ENCODE measurements at places on chromosomes 16 and 17.

GRCh38 chr17:57424273-57424672 is 167.9 kb downstream of the MSI2 start:
- DNase-seq: no peak

DNA sequence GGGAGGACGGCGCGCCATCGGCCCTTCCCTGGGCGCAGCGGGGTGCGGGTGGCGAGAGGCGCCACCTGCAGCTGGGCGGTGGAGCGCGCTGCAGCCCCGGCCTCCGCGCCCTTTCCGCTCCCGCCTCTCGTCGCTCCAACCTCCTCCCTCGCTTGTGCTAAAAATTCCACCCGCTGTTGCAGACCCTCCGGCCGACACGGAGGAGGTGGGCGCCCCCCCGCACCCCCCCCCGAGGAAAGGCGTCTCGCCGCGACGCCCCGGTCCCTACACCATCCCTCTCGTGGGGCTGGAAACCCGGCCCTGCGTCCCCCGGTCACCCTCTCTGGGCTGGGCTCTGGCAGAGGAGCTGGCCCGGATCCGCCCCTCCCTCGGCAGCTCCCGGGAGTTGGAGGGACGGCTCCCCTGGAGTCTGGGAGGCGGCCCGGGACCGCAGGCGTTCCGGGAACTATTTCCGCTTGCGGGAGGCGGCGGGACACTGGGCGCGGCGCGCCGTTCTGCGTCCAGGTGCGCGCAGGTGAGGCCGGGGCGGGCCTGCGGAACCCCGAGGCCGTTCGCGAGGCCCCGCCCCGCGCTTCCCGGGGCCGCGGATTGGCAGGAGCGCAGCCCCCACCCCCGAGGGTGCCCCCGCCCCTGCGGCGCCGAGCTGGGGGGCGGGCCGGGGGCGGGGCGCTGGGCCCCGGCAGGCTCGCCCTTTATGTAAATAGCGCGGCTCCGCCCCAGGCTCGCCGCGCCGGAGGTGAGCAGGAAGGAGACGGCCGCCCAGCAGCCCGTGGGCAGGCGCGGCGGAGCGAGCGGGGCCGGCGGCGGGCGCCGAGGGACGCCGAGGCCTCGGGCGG is at the start of gene LLGL2:
Gene LLGL2 (plus strand): TSS at position 728 of the 836 bp plus-strand sequence. CDS start 17,730 bp downstream, outside the sequence.
- peak; percentile 95 for DNase-seq

DNA sequence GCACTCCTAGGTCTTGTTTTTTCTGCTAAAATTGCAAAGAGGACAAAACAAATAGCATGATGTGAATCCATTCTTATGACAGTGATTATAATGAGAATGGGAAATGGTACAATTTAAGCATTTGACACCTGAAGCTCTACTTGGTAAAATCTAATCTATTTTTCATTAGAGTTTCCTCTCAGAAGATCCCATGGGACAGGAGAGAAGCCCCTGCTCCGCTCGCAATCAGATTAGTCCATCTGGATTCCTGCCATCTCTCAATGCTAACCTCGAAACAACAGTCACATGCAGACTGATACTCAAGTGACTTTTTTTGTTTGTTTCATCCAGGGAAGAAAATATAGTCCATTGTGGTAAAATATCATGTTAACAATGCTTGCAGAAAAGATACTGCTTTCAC is 107.4 kb upstream of the TOM1L1 start:
- DNase-seq: no peak

- no peak for DNase-seq
Measured at GRCh38 chr17:64449545-64449944, 630 bp downstream of the MILR1 start.

DNA sequence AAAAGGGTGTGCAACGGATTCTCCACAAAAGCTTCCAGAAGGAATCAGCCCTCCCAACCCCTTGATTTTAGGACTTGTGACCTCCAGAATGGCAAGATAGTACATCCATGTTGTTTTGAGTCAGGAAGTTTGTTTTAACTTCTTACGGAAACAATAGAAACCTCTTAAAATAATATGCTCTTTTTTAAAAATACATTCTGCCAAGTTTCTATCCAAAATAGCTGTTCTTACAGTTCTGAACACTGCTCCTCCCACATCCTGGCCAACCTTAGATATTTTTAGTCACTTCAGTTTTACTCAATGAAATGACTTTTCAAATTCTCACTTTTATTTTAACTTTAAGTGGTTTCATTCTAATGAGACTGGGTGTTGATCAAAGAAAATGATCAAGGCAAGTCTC is 156.4 kb downstream of the ZNF18 start:
- no peak for DNase-seq

- no peak for DNase-seq
Measured at GRCh38 chr17:81558115-81558468, 5.9 kb upstream of the FAAP100 start.

DNA sequence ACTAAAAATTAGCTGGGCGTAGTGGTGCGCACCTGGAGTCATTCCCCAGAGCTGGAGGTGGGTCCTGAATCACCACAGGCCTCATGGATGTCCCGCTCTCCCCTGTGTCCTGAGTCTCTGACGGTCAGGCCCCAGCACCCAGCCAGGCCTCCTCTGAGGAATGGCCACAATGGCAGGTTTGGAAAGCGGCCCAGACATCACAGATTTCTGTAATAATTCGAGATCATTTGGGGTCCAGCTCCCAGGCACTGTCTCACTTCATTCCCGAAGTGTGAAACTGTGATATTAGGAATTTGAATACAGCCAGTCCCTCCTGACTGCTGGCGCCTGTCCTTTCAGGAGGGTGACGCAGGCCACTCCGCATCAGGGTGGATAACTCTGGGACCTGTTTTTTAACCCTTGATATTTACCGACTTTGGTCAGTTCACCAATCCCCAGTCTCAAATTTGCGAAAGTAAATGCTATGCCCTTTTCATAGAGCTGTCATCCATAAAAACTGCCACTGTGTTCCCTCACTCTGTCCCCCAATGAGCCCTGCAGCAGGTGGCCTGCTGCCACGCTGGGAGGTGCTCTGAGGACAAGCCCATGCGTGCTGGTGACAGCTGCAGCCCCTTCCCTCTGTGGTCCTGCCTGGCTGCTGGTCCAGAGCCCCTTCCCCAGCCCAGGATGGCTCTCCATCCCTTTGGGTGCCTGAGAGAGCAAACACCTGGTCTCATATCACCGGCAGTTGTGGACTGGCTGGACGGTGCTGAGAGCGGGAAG is 28.3 kb upstream of the RPTOR start:
- DNase-seq: no peak

- no peak for DNase-seq
Measured at GRCh38 chr16:53530741-53531140, 27.7 kb upstream of the AKTIP start.

DNA sequence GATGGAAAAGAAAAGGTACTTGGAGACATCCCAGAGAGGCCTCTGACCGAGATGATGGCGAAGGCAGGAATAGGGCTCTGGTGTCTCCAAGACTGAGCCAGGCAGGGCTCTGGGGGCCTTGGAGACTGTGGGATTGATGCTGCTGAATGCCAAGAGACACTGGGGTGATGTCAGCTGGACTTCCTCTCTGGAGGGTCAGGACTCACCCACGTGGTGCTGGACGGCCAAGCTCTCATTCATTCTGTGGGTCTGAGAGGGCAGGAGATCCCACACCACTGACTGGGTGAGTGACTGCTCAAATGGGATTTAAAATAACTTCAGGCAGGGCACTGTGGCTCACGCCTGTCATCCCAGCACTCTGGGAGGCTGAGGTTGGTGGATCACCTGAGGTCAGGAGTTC is 64.8 kb downstream of the NT5M start:
- DNase-seq: no peak

- no peak for DNase-seq
Measured at GRCh38 chr17:18381158-18381952, 3.8 kb downstream of the EVPLL start.

- DNase-seq: no peak
Measured at GRCh38 chr17:81082177-81083073, 47.5 kb downstream of the BAIAP2 start.

Data from HEK293T (cell line).